ENCODE measurements at places on chromosomes 4 and X.

DNA sequence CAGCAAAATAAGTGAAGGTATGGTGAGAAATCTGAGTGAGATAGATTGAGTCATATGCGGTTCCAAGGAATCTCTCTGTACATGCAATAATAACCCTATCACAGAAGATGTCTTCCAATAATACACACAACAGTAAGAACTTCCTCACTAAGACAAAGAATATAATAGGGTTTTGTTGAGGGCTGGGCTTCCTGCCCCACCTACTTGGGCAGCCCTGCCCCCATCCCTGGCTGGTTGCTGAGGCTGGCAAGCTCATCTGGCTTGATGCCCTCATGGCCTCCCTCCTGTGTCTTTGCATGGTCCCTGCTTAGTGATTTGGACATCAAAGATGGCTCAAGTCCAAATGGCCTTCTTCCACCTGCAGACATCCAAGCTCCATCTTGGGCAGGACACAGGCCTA, 2.7 kb downstream of the GEMIN8 start:
- no peak for DNase-seq

DNA sequence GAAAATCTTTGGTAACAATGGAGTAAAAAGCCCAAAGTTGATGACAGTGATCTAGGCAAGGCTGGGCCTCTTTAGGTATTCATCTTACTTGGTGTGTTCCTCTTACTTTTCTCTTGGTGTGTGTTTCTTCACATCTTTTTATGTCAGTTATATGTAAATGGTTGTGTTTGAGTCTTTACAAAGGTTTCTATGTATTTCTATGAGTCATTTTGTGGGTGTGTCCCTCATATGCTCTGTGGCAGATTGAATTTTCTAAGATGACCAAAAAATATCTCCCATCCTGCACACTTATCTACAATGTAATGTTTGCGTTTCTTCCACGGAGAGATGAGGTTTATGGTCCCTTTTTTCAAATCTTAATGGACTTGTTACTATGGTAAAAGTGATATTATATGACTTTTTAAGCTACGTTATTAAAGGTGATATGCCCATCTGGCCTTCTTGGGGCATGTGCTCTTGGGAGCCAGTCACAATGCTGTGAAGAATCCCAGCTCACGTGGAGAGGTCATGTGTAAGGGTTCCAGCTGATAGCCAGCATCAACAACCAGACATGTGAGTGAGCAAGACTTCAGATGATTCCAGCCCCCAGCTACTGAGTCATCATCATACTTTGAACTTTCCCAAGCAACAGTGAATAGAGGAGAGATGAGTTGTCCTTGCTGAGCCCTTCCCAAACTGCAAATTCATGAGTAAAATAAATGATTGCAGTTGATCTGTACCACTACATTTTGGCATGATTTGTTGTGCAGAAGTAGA, 126.9 kb downstream of the CBLL2 start:
- DNase-seq = no peak

DNA sequence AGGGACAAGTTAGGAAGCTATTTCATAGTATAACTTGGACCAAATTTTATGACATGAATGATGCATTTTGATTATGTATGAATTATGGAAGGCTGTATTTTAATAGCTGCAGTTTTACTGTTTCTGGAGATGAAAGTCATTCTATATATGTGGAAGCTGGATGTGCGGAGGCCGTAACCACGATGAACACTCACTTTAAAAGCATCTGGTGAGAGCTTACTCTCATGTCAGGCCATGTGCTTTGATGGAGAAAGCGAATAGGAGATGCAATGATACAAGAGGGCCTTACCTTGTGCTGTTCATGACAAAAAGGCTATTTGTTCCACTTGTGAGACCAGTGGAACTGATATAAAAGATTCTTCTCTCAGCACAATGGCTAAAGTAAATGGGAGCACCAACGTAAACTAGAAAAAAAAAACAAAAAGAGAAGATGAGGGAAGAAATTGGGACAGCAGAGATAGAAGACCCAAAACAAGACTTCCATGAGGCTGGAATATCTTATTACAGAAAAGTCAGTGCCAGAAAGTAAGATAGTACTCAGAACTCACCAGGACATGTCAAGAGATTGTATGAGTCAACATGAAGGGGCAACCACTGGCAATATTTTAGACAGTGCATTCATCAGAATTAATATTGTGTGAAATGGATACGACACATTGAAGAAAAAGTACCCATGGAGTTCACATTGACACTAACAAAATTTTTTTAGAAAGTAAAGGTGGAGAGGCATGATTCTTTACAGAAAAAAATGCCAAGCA, 63.3 kb upstream of the GAB1 start:
- DNase-seq = no peak

- DNase-seq = no peak
Measured at GRCh38 chr4:38987491-38987890, 44.7 kb downstream of the TMEM156 start.

- DNase-seq = no peak
Measured at GRCh38 chr4:122050841-122051240, 99.0 kb upstream of the TRPC3 start.

GRCh38 chr4:165288226-165288625, 39.2 kb upstream of the MSMO1 start:
- no peak for DNase-seq

DNA sequence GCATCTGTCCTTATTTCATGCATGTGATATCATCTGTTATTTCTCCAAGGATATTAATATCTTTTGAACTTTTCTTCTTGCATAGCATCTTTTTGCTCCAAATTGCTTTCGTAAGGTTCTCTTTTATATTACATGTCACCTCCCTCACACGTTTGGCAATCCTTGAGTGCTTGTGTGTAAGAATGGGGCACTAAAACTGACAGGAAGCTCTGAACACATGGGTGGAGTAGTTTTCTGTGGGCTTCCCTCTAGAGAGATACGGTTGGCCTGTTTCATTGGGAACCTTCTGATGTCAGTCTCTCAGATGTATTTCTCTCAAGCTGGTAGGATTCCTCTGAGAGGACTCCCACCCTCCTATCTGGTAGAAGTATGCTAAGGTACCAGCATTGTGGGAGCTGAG, 223.0 kb downstream of the MID1 start:
- no peak for DNase-seq

GRCh38 chrX:65926095-65927019, 113.5 kb downstream of the VSIG4 start:
- peak; percentile 61 for DNase-seq

GRCh38 chr4:111775556-111776297, 369.5 kb upstream of the FAM241A start:
- DNase-seq = no peak

DNA sequence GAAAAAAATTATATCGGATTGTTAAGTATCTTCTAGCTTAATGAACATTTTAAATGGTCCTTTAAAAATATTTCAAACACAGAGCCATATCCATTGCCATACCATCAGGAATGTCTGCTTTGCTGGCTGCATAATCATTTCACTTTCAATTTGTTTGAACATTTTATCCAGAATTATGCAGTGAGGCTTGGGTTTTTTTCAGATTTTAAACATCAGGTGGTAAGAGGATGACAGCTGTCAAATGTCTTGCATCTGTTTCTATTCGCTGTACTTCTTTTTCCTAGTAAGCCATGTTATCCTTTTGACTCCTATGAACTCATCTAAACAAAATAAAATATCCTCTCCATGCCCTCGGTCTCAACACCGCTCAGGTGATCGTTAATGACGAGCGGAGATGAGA, 802 bp downstream of the RFC1 start:
- DNase-seq = no peak

GRCh38 chrX:108126661-108127060, 35.1 kb downstream of the ATG4A start:
- DNase-seq = no peak

- DNase-seq = no peak
Measured at GRCh38 chrX:124540474-124540873, 194.1 kb downstream of the SH2D1A start.

DNA sequence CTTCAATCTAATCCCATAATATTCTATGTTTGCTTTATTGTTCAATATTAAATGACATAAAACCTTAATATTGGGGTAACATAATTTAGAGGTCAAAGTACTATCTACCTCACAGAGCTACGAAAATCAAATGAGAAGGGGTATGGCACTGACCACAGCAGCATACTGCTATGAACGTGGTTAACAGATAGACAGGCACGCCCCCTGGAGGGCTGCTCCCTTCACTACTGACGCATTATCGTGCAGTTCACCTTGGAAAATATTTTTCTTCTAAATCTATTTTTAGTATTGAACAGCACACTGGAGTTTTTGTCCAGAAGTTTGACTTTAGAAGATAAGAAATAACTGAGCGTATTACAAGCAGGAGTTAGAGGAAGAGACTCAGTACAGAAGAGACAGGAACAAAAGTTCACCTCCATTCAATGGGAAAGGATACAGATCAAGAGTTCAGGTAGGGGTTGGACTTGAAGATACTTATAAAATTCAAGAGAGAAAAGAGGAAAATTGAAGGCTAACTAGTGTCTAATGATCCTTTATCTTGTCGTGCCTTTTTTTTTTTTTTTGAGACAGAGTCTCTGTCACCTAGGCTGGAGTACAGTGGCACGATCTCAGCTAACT, 22.7 kb downstream of the MAP9 start:
- DNase-seq = peak; percentile 60

GRCh38 chr4:139865537-139865936, 199.9 kb downstream of the MGST2 start:
- no peak for DNase-seq

GRCh38 chrX:9486786-9487387, 22.0 kb downstream of the TBL1X start:
- no peak for DNase-seq

- no peak for DNase-seq
Measured at GRCh38 chr4:76856243-76857073, 41.5 kb downstream of the SOWAHB start.

- no peak for DNase-seq
Measured at GRCh38 chr4:168737806-168738172, 240.9 kb downstream of the PALLD start.

- no peak for DNase-seq
Measured at GRCh38 chr4:77493829-77494551, 111.6 kb upstream of the CXCL13 start.

GRCh38 chrX:48086082-48086481, 14.6 kb upstream of the ZNF630 start:
- DNase-seq = no peak

DNA sequence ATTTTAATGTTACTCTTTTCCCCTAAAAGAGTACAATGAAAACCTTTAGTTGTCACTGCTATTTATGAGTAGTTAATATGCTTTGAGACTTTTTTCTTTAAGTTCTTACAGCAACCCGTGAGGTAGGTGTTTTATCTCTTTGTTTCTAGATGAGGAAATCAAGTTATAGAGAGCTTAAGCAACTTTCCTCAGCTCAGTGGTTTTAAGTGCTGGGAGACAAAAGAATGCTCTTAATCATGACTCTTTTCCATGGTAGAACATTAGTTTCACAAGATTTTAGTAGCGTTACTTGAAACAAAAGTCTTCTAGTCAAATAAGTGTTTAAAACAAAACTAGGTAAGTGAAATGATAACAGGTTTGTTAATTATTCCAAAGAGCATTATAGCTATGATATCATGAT, 354.7 kb upstream of the PITX2 start:
- DNase-seq = no peak

DNA sequence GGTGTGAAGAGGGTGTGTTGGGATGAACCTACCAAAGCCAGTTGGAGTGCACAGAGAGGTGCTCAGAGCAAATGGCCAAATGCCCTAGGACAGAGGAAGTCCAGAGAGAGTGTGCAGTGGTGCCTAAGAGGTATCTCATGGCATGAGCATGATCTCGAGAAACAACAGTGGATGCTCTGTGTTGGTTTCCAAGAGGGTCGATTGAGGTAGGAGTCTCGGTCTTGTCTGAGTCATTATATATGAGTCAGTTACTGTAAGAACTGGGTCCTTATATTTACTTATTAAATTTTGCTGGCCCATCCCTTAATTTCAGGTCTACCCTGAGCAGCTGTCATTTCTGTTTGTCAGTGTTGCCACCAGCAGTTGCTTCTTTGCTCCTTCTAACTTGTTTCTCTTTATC, 86.6 kb upstream of the TMEM150C start:
- no peak for DNase-seq

DNA sequence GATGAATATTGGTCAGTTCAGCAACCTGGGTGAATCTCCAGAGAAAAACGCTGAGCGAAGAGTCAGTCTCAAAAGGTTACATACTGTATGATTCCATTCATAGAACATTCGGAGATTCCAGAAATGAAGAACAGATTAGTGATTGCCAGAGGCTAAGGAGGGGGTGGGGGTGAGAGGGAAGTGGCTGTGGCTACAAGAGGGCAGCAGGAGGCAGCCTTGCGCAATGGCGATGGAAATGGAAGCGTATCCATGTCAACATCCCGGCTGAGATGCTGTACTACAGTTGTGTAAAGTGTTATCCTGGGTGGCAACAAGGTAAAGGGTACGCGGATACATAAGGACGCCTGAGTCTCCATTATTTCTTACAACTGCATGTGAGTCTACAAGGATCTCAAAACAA, 18.0 kb downstream of the LYAR start:
- no peak for DNase-seq

DNA sequence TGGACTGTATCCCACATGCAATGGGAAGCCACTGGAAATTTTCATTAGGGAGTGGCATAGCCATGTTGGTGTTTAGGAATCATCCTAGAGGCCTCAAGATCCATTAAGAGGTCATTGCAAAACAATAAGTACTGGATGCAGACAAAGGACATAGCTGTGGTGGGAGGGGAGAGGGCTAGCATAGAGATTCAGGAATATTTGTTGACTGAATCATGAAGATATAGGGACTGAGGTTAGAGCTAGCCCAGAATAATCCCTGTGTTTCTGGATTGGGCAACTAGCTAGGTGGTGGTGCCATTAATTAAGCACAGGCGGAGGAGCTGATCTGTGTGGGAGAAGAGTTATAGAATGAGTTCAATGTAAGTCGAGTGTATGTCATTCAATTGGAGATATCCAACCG, 135.0 kb downstream of the RAB28 start:
- DNase-seq = no peak

DNA sequence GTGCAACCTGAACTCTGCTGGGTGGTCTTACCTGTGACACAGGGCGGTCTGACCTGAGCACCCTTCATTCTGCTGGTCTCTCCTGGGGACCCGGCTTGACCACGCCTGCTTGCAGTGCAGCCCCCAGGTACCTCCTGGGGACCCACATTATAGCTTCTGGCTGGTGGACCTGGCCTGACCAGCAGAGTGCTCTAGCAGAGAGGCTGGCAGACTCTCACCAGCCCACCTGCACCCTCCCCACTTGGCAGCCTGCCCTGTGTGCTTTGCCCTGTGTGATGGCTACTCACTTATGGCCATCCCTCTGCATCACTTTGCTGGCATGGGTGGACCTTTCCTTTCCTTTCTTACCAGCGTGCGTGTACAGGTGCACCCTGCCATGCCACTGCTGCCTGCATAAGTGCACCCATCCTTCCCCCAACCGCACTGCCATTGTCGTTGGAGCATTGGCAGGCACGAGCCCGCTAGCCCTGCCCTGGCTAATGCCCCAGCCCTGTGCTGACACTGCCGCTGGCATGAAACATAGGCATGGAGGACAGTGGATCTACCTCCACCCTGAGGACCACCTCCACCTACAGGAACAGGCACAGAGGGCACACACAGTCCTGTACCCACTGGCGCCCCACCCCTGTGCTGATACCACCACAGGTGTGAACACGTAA, 21.5 kb upstream of the H2AZ1 start:
- no peak for DNase-seq

- no peak for DNase-seq
Measured at GRCh38 chr4:55169352-55169961, 44.1 kb upstream of the KDR start.
